NCI-H2029 (cell line): ENCODE measurements at places on chromosomes 1 and 21.

DNA sequence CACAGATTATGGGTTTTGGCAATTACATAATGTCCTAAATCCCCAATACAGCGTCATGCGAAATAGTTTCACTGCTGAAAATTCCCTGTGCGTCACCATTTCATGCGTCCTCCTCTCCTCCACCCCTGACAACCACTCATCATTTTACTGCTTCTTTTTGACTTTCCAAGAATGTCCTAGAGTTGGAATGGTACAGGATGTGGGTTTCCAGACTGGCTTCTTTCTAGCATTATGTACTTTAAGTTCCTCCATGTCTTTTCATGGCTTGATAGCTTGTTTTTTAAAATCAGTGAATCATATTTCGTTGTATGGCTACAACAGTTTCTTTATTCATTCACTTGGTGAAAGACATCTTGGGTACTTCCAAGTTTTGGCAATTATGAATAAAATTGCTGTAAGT is 7.4 kb downstream of the NBPF3 start:
- no peak for DNase-seq

DNA sequence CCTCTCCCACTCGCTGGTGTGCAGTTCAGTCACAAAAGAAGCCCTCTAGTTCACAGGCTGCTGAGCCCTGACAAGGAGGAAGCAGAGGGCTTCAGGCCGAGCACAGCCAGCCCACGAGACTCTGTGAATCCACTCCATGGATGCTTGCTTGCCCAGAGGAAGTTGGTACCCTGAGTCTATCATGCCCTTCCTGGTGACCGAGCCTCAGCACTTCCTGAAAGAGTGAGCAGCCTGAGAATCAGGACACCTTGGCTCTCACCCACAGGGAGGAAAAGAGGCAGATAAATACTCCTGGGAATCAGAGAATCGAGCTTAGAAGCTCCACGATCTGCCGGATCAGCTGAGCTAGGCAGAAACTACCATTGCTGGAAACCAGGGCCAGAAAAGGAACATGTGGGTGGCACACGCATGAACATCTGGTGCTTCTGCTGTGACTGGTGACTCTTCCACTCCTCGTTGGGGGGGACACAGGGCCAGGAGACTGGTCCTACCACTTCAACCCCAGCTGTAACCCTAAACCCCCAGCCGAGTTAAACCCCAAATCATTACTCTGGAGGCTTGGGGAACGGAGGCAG is 376.3 kb upstream of the CAMK1G start:
- no peak for DNase-seq

DNA sequence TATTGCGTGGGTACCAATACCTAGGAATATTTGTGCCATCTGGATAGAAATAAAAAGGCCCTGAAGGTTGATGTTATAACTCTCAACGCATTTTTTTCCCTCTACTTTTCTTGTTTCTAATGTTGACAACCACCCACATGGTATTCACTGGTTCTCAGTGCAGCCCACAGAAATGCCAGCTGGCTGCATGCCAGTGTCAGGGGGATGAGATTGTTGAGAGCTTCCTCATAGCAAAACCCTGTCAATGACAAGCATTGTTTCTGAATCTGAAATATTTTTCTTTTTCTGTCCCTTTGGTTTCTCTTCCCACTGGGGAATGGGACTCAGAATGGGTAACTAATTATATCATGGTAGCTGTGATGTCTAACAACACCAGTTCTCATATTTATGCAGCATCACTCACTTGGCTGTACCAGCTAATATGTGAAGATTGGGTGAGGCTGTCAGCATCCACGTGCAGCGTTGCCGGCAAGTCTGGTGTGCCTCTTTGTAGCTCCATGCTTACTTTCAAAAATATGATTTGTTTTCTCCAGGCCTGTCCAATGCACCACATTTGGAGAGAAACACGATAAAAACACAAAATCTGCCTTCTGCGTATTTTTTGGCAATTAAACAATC is 284.6 kb downstream of the PTBP2 start:
- DNase-seq, result peak; percentile 3

DNA sequence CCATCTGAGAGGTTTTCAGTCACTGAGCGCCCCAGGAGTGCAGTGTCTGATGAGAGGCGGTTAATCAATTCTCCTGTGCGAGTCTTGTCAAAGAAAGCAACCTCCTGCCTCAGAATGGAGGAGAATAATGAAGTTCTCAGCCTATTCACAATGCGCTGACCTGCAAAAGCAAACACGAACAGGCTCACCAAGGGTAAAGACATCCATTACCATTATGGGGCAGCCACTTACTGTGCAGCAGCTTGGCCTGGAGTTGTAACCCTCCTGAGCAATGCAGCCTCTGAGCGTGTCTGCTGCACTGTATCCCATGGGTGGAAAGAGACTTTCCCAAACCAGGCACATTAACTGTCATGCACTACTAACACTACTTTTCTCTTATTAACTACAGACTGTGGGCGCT is 11.0 kb downstream of the ABCB10 start:
- no peak for DNase-seq

- no peak for DNase-seq
These were observed 432.9 kb downstream of the PLPP3 start for GRCh38 chr1:56146449-56146848.

DNA sequence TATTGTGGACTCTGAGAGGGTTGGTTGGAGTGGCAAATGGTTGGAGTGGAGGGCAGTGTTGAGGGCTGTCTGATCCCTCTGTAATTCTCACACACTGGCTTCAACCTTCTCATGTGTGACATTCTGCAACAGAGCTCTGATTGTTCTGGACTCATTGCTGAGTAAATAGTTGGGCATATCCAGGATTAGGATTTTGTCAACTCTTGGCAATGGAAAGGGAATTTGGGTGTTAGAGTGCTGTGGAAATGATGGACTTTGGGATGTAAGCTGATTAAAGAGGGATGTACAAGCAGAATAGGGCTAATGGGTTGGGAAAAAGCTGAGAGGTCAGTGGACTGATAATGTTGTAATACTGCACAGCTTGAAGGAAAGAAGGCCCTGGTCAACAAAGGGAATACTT is 16.5 kb downstream of the TLCD4 start:
- no peak for DNase-seq

GRCh38 chr1:25150985-25151495 is 81.3 kb downstream of the SYF2 start:
- no peak for DNase-seq

GRCh38 chr1:31574749-31575368 is 1.5 kb upstream of the TINAGL1 start:
- DNase-seq, result no peak

DNA sequence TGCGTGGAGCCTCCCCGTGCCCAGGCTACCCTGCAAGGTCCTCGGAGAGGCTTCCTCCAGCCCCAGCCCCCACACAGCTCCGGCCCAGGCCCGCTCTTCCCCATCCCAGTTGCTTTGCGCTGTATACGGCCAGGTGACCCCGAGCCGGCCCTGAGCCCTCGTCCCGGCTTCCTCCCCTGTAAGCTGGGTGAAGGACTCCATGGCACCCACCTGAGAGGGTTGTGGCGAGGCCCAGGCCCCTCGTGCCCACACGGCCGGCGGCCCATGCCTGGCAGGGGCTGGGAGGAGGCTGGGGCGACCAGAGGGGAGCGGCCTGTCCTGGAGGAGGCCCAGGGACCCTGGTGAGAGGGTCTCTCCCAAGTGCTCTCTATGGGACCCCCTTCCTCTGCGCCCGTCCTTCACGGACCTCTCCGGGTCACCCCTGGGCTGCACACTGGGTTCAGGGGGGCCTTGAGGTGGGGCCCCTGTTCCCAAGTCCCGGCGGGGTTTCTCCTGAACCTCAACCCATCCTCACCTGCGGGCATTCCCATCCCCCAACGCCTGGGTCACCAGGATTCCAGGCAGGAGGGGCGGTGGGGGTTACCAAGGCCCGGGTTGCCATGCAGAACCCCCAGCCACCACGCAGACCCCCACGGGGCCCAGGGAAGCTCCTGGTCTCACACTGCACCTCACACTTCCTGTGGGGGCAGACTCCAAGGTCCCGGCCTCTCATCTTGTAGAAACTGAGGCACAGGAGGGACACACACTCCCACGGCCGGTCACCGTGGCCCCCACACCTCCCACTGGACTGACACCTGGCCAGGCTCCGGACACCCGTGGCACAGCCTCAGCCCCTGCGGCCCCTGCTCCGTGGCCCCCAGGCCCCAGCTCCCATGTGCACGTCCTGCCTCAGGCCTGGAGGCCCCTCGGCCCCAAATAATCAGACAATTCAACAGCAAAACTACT is 25.2 kb downstream of the COL6A1 start:
- no peak for DNase-seq

- DNase-seq, result no peak
These were observed 293.0 kb downstream of the NTNG1 start for GRCh38 chr1:107433635-107434360.

DNA sequence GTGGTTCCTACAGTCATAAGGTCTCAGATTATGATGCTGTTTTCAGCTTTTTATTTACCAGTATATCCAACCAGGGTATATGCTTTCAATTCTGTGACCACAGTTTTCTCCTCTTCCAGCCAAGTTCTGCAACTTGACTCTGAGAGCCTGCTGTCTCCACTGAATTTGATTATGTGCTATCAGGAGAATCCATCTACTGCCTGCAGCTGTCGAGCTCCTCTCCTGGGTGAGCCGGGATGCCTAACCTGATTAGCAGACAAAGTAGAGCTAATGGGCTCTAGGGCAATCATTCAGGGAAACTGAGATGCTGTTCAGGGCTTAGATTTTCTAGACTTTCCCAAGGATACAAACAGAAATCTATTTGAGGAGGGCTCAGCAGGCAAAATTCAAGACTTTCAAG is 271.5 kb upstream of the BEND5 start:
- no peak for DNase-seq

GRCh38 chr21:7917729-7918128 is 2603.7 kb upstream of the TPTE start:
- DNase-seq, result no peak

- no peak for DNase-seq
These were observed 75.8 kb upstream of the DPH5 start for GRCh38 chr1:101101360-101101759.

DNA sequence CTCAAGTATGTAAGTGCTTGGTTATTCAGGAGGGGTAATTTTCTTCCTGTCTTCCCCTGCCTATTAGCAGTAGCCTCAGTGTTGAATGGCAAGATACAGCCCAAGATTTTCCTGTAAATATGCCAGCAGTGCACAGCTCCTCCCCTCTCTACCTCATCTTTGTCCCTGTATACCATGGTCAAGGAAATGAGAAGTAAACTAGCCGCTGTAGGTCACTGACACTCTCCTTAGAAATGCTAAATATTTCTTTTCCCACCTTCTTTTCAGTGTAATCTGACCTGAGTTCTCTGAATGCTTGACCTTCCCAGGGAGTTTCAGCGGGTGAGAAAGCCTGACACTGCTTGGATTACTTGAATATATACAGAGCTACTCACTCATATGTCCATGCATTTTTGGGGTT is 84.1 kb upstream of the ZNF326 start:
- DNase-seq, result no peak

GRCh38 chr1:216815260-216816131 is 92.3 kb upstream of the ESRRG start:
- DNase-seq, result peak; percentile 43
